RCC 7860 (cell line): ENCODE measurements at places on chromosomes 7 and 10.

GRCh38 chr7:105828141-105828540 lies 48.3 kb downstream of the ATXN7L1 start:
- no peak for DNase-seq

DNA sequence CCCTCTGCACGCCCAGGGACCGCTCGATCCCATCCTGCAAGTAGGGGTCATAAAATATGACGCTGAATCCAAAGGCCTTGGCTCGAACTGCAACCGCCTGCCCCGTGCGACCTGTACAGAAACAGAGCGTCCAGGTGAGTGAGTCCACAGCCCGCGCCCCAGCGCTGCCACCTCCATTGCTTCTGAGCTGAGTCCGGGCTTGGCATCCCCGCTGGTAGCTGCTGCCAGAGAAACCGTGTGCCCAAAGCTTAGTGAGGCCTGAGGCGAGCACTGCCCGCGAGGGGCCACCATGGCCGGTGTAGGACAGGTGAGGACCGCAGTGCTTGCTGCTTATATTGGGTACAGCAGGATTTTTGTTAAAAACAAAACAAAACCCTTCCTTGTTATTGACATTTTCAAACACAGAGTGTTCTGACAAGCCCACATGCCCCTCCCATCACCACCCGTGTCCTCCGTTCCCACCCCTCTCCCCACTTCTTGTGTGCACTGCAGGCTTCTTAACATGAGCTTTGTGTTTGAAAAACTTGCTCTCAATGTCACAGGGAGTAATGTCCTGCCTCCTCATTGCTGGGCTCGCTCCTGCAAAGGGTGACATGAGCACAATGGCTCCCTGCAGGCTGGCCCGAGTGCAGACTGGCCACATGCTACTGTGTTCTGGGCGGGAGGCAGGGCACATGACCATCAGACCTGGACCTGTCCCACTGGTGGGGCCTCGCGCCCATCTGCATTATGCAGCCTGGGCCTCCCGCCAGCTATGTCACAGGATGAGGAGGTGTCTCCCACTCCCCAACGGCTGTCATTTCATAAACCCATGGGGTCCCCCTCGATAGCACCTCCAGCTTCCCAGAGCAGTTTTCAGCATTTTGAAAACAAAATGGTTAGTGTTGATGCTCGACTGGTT lies 52.9 kb downstream of the ZRANB1 start:
- DNase-seq, result no peak

GRCh38 chr7:80640846-80641245 lies 2.4 kb downstream of the CD36 start:
- DNase-seq, result peak; percentile 75

DNA sequence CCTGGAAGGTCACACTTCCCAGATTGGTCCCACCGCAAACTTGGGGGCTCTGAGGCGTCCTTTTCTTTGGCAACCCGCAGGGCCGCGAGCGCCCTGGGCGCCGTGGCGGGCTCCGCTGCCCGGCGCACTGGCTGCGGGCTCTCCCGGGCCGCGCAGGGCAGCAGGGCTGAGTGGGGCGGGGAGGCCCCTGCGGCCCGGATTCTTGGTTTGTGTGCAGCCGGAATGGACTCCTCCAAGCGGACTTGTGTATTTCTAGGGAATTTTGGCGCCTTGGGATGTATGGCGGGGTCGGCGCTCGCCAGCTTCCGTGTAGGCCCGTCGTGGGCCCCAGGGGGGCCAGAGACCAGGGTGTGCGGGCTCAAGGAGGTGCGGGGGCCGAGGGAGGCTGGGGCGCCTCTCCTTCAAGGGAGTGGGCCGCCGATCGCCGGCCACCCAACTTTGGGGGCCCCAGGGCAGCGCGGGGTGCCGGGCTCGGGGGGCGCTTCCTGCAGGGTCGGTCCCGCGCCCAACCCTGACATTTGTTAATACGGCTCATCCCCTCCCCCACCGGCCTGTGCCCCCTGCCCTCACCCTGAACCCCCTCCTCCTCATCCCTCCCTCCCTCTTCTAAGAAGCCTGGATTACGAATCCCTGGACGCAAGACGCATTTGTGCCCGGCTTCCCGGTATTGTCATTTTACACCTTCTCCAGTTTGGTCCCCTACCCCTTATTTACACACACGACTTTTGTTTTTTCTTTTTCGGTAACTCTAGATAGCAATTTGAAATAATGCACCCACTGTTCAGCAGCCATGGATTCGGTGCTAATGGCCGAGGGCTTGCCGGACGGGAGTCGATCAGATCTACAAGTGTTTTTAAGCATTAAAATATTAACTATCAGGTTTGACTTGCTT lies 2.5 kb downstream of the TCF7L2 start:
- no peak for DNase-seq

DNA sequence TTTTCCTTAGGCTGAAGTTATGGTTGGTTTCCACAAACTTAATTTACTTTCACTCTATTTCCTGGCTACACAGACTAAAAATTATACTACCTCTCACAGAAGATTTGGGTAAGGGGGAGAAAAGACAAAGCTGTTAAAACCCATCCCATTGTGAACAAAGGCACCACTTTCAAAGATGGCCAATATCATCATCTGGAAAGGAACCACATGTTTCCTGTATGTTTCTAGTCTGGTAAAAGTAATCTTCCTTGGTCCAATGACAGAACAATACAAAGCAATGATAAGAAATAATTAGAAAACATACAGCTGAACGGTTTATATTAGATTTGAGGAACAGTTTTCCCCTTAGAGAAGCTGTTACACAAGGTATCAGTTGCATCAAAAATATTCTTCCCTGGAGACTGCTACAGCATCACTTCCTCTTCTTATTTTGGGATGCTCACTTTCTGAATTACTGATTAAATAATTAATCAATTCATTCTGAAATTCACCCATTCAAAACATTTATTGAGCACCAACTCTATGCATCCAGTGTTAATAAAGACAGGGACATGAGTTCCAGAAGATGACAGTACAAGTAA lies 8.5 kb upstream of the SFR1 start:
- DNase-seq, result no peak
